Endothelial cell (in vitro differentiated cells): ENCODE measurements at places on chromosomes 1 and 21. TPM values are rescaled to one million over a fixed set of nuclear protein-coding genes. Genes with fewer than 3 reads are reported as not detected.

Gene SLFNL1
- 0.38 TPM for total RNA-seq

Gene SPATA17
- total RNA-seq = 0.36 TPM

DNA sequence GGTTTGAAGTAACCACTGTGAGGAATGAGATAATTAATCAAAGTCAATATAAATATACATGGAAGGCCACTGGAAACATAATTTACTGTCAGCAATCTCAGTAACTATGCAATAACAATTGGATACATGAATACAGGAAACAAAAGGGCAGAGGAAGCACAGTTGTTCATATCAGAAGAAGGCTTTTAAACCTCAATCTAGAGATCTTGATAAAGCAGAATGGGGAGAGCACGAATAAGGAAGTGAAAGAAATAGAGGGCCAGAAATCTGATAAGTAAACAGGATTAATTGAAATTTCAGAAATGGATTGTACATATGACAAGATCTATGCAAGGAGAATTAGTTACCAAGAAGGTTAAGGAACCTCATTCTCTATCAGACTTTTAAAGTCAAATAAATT lies 93.0 kb downstream of the EVI5 start:
- no peak overlapping the region for H3K27ac ChIP-seq
- no peaks in the 10 kb centered on the region for H3K27me3 ChIP-seq
- H3K4me3 ChIP-seq = no peak overlapping the region
- DNase-seq = no peak
- H3K36me3 ChIP-seq = peaks cover 16% of the 10 kb centered on the region

GRCh38 chr1:43143441-43143888 lies 28.6 kb downstream of the EBNA1BP2 start:
- H3K4me1 ChIP-seq = peaks cover 5% of the 10 kb centered on the region
- no peaks in the 10 kb centered on the region for H3K36me3 ChIP-seq
- no peak overlapping the region for H3K4me3 ChIP-seq
- DNase-seq = peak; percentile 47

GRCh38 chr21:42617486-42617885 lies 35.9 kb upstream of the PDE9A start:
- DNase-seq = no peak
- no peaks in the 10 kb centered on the region for H3K4me1 ChIP-seq
- no peaks in the 10 kb centered on the region for H3K27me3 ChIP-seq
- no peak overlapping the region for H3K27ac ChIP-seq
- no peaks in the 10 kb centered on the region for H3K36me3 ChIP-seq

DNA sequence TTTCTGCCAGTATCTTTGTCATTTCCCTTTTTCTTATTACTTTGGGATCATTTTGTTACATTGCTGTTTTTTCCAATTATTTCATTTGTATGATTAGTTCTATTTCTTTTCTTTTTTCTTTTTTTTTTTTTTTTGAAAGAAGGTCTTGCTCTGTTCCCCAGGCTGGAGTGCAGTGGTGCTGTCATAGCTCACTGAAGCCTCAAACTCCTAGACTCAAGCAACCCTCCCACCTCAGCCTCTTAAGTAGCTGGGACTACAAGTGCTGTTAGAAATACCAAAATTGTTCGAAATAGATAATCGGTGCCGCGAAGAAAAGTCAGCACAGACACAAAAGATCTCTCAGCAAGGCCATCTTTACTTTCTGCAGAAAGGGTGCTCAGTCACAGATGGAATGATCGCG lies 26.6 kb upstream of the COL6A1 start:
- DNase-seq = no peak
- H3K4me1 ChIP-seq = no peaks in the 10 kb centered on the region
- peaks cover 8% of the 10 kb centered on the region for H3K27me3 ChIP-seq
- no peaks in the 10 kb centered on the region for H3K36me3 ChIP-seq

Gene C1orf87
- 0.23 TPM for total RNA-seq

- no peaks in the 10 kb centered on the region for H3K36me3 ChIP-seq
- peaks cover 11% of the 10 kb centered on the region for H3K4me1 ChIP-seq
- H3K27me3 ChIP-seq = peaks cover 18% of the 10 kb centered on the region
Measured at GRCh38 chr1:30823627-30823968, 66.0 kb upstream of the LAPTM5 start.

DNA sequence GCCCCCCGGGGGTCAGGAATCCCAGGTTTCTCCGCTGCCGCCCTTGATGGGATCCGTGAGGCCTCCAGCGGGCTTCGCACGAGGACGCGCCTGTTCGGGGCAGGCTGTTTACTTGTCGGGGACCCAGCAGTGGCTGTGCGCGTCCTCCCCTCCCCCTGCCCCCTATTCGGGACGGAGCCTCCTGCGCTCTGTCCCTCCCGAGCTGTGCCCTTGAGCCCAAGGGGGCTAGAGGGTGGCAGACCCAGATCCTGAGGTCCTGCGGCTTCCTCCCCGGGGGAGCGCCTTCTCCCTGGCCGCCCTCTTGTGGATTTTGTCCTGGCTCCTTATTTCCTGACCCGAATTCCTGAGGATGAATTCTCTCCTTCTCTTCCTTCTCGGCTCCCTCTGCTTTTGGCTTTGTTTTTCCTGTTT lies 38.4 kb downstream of the PIK3CD start:
- peak overlapping the region; percentile 92 for H3K27ac ChIP-seq
- no peaks in the 10 kb centered on the region for H3K27me3 ChIP-seq
- peak overlapping the region; percentile 94 for H3K4me3 ChIP-seq
- peak; percentile 57 for DNase-seq
- H3K4me1 ChIP-seq = peaks cover 29% of the 10 kb centered on the region
- H3K36me3 ChIP-seq = peaks cover 10% of the 10 kb centered on the region
